ENCODE measurements at places on chromosomes 2 and 18.
A peak's percentile ranks its signal among the peaks of the same experiment; 100 is the strongest.

- DNase-seq: no peak
These were observed 170.7 kb downstream of the TMEM182 start for GRCh38 chr2:102932501-102932900.

- DNase-seq: peak; percentile 14
These were observed 29.0 kb downstream of the SESTD1 start for GRCh38 chr2:179235463-179236108.

DNA sequence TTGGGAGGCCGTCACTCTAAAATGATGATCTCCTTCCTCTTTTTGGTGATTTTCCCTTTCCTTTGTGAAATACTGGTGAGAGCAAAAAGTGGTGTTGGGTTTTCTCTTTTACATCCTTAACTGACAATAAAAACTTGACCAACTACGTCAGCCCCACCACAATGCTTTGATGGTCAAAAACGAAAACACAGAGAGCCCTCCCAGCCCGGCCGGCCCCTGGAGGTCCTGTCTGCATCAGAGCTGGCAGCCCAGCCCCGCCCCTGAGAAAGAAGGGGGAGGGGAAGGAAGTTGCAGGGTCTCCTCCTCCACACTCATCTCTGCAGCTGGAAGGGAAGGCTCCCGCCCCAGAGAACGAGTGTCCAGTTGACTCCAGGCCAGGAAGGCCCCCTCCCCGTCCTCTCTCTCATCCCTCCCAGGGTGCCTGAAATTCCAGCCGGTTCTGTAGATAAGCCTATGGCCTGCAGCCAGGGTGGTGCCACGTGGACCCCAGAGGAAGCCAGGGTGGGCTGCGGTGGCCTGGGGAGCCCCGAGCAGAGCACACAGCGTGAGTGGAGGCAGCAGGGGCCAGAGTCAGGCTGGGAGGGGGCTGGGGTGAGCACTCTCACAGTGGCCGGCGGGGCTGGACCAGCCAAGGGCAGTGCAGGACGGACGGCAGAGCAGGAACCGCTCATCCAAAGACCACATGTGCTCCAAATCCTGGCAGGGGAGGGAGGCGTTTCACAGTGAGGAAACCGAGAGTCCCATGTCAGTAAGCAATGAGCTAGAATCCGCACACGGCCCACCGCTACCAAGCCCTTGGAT is 19.8 kb downstream of the BIN1 start:
- DNase-seq: peak; percentile 40

- no peak for DNase-seq
These were observed 147.7 kb downstream of the KLHL29 start for GRCh38 chr2:23532391-23533337.

DNA sequence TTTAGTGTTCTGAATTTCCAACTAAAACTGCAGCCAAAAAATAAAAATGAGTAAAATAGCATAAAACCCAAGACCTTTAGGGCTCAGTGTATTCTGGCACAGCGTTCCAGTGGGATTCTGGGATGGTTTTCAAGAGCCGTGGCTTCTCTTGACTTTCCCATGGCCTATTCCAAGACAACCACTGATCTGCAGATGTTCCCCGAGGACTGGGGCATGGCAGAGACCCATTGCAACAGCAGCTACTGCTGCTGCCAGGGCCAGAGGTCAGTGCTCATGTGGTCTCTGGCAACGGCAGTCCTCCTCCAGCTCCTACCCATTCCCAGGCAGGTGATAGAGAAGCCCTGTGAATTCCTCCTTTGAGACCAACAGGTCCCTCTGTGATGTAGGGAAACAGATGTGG is 26.8 kb downstream of the TNP1 start:
- no peak for DNase-seq

DNA sequence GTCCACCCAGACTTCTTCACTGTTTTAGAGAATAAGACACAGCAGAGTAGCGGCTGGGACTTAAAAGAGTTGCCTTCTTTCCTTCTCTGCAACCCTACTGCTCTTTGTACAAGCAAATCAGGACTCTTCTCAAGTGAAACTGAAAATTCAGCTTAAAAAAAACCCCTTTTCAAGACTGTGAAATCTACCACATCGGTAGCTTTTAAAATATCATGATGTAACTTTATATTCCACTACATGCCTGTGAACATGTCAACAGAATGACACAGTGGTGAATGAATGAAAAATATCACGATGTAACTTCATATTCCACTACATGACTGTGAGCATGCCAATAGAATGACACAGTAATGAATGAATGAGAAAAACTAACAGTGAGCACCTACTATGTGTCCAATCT is 53.4 kb downstream of the TCF4 start:
- no peak for DNase-seq

GRCh38 chr2:223508372-223508771 is 93.8 kb downstream of the SCG2 start:
- no peak for DNase-seq

- no peak for DNase-seq
These were observed 85.3 kb upstream of the SULT1C3 start for GRCh38 chr2:108154366-108155061.

DNA sequence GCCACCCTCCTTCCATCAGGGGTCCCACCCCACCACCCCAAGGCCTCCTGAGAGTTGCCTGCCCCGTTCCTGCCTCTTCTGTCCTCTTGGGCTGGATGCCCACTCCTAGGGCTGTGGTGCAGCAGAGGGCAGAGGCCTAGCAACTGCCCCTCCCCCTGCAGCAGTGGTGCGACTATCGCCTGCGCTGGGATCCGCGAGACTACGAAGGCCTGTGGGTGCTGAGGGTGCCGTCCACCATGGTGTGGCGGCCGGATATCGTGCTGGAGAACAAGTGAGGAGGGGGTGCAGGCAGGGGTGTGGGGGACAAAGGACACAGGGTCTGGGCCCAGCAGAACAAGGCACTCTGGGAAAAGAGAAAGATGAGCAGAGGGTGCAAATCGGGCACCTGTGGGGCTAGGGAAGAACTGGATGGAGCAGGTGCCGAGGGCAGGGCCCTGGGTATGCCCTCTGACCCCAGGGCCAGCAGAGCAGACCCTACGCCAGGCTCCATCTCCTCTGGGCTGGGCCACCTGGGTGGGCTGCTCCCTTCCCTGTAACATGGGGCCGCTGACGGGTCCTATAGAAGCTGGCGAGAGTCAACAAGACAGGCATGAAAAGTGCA is 1.0 kb downstream of the CHRNG start:
- no peak for DNase-seq

- no peak for DNase-seq
These were observed 13.1 kb downstream of the FBLN7 start for GRCh38 chr2:112151271-112151670.

- DNase-seq: no peak
These were observed 91.3 kb downstream of the SATB2 start for GRCh38 chr2:199366406-199366805.

GRCh38 chr2:132581991-132582738 is 87.8 kb downstream of the LYPD1 start:
- no peak for DNase-seq

GRCh38 chr2:240688553-240688919 is 3.1 kb upstream of the AQP12A start:
- DNase-seq: no peak

GRCh38 chr18:2348003-2348402 is 223.3 kb downstream of the METTL4 start:
- no peak for DNase-seq

GRCh38 chr2:218435003-218435982 is 16.4 kb downstream of the VIL1 start:
- DNase-seq: no peak

GRCh38 chr18:79533591-79533990 is 137.9 kb downstream of the NFATC1 start:
- DNase-seq: no peak

- DNase-seq: peak; percentile 31
These were observed 80.2 kb downstream of the RAB3GAP1 start for GRCh38 chr2:135132314-135132713.

DNA sequence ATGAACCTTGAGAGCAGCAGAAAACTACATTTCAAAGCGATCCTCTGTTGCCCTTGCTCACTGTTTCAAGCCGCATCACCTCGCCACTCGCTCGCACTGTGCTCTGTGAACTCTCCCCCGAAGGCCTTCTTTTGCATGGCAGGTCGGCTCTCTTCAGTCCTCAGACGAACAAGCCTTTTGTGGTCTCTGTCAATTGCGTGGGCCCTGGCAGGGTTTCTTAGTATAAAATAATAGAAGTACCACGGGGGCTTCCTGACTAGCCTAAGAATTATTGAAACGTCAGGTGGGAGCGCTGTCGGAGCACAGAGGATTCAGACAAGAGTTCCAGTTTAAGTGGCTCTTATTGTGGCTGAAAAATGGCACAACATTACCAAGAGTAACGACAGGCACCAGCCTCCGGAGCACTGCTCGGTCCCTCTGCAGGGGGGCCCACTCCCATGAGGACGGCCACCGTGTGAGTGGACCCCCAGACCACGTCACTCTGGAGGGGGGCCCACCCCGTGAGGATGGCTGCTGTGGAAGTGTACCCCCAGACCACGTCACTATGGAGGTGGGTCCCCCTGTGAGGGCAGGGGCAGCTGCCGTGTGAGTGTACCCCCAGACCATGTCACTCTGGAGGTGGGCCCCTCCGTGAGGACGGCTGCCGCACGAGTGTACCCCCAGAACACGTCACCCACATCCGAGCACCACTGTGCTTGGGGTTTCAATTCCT is 237.7 kb downstream of the HDAC4 start:
- no peak for DNase-seq

GRCh38 chr2:96906729-96907114 is 36.8 kb upstream of the SEMA4C start:
- DNase-seq: no peak

GRCh38 chr2:211157211-211157610 is 600.8 kb downstream of the CPS1 start:
- no peak for DNase-seq

DNA sequence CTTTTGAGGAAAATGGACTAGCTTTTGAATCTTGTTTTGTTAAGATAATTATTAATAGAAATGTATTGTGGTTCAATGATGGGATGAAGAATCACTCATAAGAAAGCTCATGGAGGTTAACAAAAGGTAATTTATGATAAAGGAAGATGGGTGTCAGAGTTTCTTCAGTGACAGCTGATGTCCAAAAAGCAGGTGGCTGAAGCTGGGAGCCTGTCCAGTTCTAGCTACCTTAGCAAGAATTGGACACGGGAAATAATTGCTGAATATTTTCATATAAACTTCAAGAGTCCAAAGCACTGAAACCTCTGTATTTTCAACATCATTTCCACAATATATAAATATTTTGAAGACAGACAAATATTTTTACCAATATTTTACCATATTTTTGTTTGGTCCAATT is 1505.8 kb upstream of the SLC39A10 start:
- DNase-seq: no peak

GRCh38 chr18:23727707-23728493 is 38.6 kb downstream of the LAMA3 start:
- DNase-seq: no peak

GRCh38 chr18:32530947-32531651 is 60.4 kb upstream of the GAREM1 start:
- DNase-seq: peak; percentile 6

DNA sequence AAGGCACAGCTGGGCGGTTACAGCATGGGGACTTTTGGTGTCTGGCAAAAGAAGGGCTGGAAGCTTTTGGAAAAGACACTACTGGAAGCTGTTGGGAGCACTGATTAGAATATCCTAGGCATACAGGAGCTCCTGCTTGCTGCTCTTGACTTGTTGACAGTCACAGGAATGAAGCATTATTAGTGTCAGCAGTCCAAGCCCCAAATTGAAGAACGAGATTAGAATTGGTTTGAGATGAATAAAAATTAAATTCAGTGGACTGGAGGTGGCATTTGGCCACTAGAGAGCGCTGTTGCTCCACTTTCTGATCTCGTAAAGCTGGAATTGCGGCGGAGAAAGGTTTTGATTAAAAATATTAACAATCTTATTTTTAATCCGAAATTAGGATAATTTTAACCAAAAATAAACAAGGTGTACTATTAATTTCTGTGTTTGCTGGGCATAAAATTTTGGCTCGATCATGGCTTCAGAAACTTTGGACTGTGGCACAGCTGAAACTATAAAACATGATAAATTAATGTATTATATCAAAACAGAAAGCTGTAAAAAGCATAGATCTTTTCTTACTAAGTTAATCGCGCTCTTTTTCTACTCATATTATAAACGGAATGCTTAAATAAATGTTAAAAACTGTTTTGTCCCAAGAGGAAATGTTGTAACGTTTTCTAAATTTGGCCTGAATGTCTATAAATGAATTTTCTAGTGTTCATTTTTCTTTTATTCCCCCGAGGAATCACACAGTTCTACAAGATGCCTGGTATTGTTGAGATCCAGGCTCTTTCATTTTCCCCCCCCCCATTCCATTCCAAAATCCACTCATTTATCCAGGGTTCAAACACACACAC is 2.4 kb upstream of the HOXD8 start:
- DNase-seq: peak; percentile 8

DNA sequence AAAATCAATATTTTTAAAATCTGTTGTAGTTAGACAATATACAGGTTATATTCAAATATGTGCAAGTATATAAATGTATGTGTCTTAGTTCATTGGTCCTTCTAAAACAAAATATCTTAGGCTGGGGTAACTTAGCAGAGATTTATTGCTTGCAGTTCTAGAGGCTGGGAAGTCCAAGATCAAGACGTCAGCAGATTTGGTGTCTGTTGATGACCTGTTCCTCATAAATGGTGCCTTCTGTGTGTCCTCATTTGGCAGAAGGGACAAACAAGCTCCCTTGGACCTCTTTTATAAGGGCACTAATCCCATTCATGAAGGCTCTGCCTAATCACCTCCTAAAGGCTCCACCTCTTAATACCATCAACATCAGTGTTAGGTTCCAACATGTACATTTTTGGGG is 31.3 kb downstream of the ABI2 start:
- no peak for DNase-seq

- no peak for DNase-seq
These were observed 599.0 kb upstream of the SYT4 start for GRCh38 chr18:43876286-43876685.

All from non-pigmented ciliary epithelial cell (primary cell).